Naive thymus-derived CD4-positive, alpha-beta T cell (primary cell): ENCODE measurements at places on chromosomes 3 and 15. TPM values are rescaled to one million over a fixed set of nuclear protein-coding genes. Genes with fewer than 3 reads are reported as not detected.

- no peak for DNase-seq
- no peaks in the 10 kb centered on the region for H3K4me1 ChIP-seq
- H3K27ac ChIP-seq = no peak overlapping the region
- H3K4me3 ChIP-seq = no peak overlapping the region
These were observed 338.5 kb upstream of the THBS1 start for GRCh38 chr15:39242345-39242744.

DNA sequence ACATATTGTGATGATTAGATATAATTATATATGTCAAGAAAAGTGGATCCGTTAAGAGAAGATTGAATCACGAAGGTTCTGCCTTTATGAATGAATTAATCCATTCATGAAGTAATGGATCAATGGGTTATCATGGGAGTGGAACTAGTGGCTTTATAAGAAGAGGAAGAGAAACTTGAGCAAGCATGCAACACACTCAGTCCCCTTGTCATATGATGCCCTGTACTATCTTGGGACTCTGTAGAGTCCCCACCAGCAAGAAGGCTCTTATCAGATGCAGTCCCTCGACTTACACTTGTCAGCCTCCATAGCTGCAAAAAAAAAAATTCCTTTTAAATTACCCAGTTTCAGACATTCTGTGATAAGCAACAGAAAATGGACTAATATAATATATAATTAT is 301.9 kb downstream of the RAP2B start:
- no peaks in the 10 kb centered on the region for H3K36me3 ChIP-seq
- no peak overlapping the region for H3K4me3 ChIP-seq
- no peak for DNase-seq
- H3K4me1 ChIP-seq = peaks cover 6% of the 10 kb centered on the region
- H3K27ac ChIP-seq = no peak overlapping the region

DNA sequence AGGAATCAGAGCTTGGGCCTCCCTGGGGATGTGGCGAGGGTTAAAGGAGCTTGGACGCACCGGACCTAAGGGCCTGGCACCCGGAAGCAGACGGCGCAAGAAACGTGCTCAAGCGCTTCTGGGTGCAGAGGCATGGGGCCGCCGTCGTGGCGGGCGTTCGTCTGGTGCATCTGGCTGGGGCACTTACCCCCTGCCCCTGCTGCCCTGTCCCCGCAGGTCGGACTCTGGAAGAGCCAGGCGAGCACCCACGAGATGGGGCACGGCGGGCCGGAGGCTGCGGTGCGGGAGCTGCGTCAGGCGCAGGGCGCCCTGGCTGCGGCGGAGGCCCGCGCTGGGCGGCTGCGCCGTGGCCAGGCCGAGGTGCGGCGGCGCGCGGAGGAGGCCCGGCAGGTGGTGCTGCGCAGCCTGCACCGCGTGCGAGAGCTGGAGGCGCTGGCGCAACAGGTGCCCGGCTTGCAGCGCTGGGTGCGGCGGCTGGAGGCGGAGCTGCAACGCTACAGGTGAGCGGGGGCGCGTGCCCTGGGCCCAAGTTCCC is 2.5 kb downstream of the EFCC1 start:
- no peak overlapping the region for H3K4me3 ChIP-seq
- no peaks in the 10 kb centered on the region for H3K36me3 ChIP-seq
- H3K27me3 ChIP-seq = peaks cover 8% of the 10 kb centered on the region
- peaks cover 5% of the 10 kb centered on the region for H3K4me1 ChIP-seq
- H3K27ac ChIP-seq = no peak overlapping the region
- peak; percentile 70 for DNase-seq

GNAT1 gene
- polyA plus RNA-seq = not detected

GRCh38 chr3:18650731-18651130 is 225.6 kb upstream of the SATB1 start:
- no peak overlapping the region for H3K27ac ChIP-seq
- no peaks in the 10 kb centered on the region for H3K4me1 ChIP-seq
- no peaks in the 10 kb centered on the region for H3K36me3 ChIP-seq
- H3K4me3 ChIP-seq = no peak overlapping the region
- H3K27me3 ChIP-seq = no peaks in the 10 kb centered on the region
- DNase-seq = no peak

CCR8 gene
- polyA plus RNA-seq = not detected

MOBP gene
- polyA plus RNA-seq = not detected

DNA sequence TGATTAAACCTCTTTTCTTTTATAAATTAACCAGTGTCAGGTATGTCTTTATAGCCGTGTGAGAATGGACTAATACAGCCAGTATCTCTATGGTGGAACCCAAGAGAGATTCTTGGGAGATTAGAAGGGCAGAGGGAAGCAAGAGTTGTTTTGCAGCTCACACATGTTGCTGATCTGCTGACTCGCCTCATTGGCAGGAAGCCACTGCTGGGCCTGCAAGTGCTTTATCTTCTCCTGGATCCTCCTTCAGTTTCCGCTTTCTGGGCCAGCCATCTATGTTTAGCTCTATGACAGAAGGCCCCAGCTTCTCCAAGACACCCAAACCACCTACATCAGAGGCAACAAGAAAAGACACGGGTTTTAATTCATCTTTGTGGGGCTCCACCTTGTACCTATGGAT is 23.4 kb upstream of the GALNT15 start:
- no peaks in the 10 kb centered on the region for H3K36me3 ChIP-seq
- DNase-seq = no peak
- H3K27ac ChIP-seq = no peak overlapping the region

DNA sequence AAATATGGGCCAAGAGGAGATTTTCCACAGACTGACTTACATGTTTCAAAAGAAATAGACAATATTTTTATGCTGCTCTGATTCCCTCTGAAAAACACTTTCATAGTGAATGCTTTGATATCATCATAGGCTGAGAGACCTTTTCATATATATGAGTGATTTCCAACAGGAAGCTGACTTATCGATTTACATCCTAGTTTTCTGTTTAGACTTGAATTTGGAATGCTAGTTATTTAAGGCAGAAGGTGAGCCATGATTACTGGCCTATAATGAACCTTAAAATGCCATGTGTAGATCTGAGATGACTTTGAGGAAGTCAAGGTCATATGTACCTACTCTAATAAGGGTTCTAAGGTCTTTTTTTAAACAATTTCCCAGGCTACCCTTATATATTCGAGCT is 1126.1 kb downstream of the ROBO1 start:
- DNase-seq = no peak
- H3K27me3 ChIP-seq = no peaks in the 10 kb centered on the region
- H3K4me1 ChIP-seq = no peaks in the 10 kb centered on the region
- H3K27ac ChIP-seq = no peak overlapping the region
- no peak overlapping the region for H3K4me3 ChIP-seq

- no peak overlapping the region for H3K4me3 ChIP-seq
- no peaks in the 10 kb centered on the region for H3K4me1 ChIP-seq
- no peaks in the 10 kb centered on the region for H3K36me3 ChIP-seq
- DNase-seq = no peak
- no peak overlapping the region for H3K27ac ChIP-seq
These were observed 38.7 kb upstream of the MAGEF1 start for GRCh38 chr3:184750349-184751083.

GRCh38 chr15:86558252-86558651 is 478.6 kb downstream of the AGBL1 start:
- no peak overlapping the region for H3K4me3 ChIP-seq
- no peaks in the 10 kb centered on the region for H3K27me3 ChIP-seq
- H3K36me3 ChIP-seq = no peaks in the 10 kb centered on the region
- no peak for DNase-seq

- no peaks in the 10 kb centered on the region for H3K36me3 ChIP-seq
- H3K4me3 ChIP-seq = no peak overlapping the region
- DNase-seq = no peak
- H3K27ac ChIP-seq = no peak overlapping the region
These were observed 376.2 kb downstream of the FEZF2 start for GRCh38 chr3:61997101-61997500.

GRCh38 chr3:54573858-54574257 is 354.0 kb downstream of the LRTM1 start:
- no peaks in the 10 kb centered on the region for H3K36me3 ChIP-seq
- no peak overlapping the region for H3K27ac ChIP-seq
- H3K4me1 ChIP-seq = no peaks in the 10 kb centered on the region
- DNase-seq = no peak

DNA sequence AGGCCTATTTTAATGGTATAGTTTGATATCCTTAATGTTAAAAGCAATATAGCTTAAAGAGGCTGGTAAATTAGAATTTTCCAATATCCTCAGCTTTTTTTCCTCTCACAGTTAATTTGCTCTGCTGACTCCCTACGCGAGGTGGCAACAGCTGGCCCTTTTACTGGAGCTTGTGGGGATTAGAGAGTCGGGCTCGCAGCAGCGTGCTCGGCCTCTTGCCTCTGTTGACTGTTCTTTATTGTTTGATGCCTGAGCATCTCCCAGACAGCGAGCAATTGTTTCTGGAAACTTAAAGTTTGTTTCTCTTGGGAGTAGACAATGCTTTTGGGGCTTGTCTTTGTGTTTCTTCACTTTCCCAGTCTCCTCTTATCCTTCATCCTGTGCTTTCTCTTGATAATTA is 80.8 kb downstream of the OPA1 start:
- DNase-seq = no peak
- no peak overlapping the region for H3K27ac ChIP-seq
- no peaks in the 10 kb centered on the region for H3K27me3 ChIP-seq
- H3K4me1 ChIP-seq = no peaks in the 10 kb centered on the region

GRCh38 chr15:29689287-29689986 is 132.8 kb downstream of the TJP1 start:
- no peaks in the 10 kb centered on the region for H3K27me3 ChIP-seq
- no peaks in the 10 kb centered on the region for H3K36me3 ChIP-seq
- no peaks in the 10 kb centered on the region for H3K4me1 ChIP-seq
- DNase-seq = no peak

TKT gene
- polyA plus RNA-seq = 63.4 TPM

DNA sequence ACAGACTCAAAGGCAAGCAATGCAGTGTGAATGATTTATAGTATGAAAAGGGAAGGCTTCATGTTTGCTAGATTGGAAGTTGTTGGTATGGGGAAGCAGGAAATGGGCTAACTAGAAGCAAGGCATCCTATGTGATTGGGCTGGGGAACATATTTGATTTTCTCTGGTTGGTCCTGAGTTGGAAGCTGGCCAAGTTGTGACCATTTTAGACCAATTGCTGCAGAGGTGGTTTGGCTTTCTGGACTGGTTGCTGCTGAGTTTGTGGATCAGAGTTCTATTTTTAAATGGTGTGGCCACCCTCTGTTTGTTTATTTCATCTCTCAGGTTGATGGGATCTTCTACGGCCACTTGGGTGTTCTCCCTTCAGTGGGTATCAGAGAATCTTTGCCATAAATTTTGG is 39.7 kb downstream of the NUDT16 start:
- H3K36me3 ChIP-seq = no peaks in the 10 kb centered on the region
- H3K27ac ChIP-seq = no peak overlapping the region
- no peaks in the 10 kb centered on the region for H3K4me1 ChIP-seq
- no peak for DNase-seq
- no peaks in the 10 kb centered on the region for H3K27me3 ChIP-seq

DNA sequence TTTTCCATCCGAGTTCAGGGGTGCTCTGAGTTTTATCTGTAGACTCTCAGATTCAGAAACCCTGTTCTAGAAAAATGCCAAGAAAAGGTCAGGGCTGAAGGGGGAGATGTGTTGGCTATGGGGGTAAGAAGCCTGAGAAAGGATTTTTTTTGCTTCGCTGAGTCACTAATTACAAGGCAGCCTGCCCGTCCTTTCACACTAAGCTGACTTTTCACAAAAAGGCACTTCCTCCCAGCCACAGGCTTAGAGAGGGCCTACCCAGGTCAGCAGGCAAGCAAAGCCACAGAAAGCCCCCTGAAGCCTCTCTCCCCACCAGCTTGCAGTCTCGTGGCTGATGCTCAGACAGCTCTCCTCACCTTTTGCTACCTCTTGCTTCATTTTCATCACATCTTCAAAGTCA is 192.6 kb upstream of the PRICKLE2 start:
- H3K27me3 ChIP-seq = no peaks in the 10 kb centered on the region
- no peak for DNase-seq
- no peaks in the 10 kb centered on the region for H3K36me3 ChIP-seq
- no peak overlapping the region for H3K4me3 ChIP-seq
- no peaks in the 10 kb centered on the region for H3K4me1 ChIP-seq
- no peak overlapping the region for H3K27ac ChIP-seq
